ENCODE measurements at places on chromosomes 3 and 15.

DNA sequence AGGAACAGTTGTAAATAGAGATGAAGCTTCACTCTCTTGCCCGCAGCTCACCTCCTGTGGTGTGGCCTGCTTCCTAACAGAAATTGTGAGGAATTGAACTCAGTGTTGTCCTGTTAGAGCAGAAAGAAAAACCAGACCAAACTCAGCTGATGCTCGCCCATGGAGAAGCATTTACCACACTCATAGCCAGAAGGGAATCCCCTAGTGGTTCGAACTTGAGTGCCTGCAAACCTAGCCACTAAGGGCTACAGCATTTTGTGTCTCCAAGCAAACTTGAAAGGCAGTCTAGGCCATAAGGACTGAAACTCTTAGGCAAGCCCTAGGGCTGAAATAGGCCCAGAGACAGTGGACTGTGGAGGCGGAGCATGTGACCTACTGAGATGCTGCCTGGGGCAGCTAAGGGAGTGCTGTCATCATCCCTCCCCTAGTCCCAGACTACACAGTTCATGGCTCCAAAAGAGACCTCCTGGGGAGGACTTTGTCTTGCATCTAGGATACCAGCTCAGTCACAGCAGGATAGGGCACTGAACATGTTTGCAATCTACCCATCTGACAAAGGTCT lies 44.5 kb upstream of the MCTP2 start:
- DNase-seq, result no peak

DNA sequence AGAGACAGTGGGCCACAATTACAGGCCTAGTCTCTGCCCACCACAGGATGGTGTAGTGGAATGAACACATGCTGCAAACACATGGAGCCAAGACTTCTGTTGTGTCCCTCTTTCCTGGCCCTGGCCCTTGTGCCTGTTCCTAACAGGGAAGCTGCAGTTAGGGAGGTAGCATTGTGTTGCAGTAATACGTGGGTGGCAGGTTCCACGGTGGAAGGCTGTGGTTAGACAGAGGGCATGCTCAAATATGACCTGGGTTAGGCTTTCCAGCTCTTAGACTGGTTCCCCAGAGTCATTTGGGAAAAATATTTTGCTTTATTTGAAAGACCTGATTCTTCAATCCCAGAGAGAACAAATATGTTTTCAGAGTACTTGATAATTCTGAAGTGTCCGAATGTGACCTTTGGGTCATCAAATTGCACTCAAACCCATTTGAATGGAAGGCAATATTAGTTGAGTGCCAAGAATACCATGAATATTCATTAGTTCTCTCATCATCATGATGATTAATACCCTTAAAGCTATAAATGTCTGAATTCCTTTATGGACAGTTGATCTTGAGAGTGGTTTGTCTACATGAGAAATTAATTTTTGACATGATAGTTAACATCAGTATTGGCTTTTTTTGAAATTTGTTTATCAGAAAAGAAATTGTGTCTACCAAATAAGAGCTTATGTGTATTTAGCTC lies 28.5 kb downstream of the PLAAT1 start:
- no peak for DNase-seq

DNA sequence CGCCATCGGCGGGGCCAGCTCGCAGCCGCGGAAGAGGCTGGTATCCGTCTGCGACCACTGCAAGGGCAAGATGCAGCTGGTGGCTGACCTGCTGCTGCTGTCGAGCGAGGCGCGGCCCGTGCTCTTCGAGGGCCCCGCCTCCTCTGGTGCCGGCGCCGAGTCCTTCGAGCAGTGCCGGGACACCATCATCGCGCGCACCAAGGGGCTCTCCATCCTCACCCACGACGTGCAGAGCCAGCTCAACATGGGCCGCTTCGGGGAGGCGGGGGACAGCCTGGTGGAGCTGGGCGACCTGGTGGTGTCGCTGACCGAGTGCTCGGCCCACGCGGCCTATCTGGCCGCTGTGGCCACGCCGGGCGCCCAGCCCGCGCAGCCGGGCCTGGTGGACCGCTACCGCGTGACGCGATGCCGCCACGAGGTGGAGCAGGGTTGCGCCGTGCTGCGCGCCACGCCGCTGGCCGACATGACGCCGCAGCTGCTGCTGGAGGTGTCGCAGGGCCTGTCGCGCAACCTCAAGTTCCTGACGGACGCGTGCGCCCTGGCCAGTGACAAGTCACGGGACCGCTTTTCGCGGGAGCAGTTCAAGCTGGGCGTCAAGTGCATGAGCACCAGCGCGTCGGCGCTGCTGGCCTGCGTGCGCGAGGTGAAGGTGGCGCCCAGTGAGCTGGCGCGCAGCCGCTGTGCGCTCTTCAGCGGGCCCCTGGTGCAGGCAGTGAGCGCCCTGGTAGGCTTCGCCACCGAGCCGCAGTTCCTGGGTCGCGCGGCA lies 1.8 kb downstream of the TLNRD1 start:
- DNase-seq, result peak; percentile 35

DNA sequence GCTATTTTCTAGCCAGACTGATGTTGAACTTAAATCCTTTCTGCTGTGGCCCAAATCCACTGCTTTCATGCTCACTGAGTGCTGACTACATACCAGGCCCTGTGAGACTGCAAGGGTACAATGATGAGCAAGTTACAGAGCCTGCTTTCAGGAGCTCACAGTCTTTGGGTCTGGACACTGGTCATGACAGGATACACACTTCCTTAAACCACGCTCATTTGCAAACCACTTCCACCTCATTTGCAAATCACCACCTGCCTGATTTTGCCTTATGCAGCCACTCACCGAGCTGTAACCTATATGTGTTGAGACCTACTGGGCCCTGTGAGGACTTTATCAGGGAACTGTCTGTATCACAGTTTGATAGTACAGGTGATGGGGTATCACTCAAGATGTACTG lies 50.2 kb upstream of the LRRC58 start:
- DNase-seq, result no peak

- DNase-seq, result no peak
Observed at GRCh38 chr3:149489060-149489690, 14.7 kb downstream of the TM4SF4 start.

DNA sequence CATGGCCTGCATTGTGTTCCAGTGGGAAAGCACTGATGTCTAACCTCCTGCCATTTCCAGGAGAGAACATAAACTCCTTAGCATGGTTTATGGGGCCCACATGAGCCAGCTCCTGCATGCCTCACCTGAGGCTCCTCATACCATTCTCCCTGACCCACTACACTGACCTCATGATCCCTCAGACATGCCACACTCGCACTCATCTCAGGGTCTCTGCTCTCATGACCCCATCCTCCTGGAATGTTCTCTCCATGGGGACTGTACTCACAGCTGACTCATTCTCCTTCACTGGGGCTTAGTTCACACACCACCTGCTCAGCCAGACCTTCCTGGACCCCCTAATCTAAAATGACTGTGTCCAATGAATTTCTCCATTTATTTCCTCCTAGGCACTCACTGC lies 4.0 kb upstream of the LMCD1 start:
- DNase-seq, result no peak

- DNase-seq, result no peak
Observed at GRCh38 chr3:188432802-188433520, 279.0 kb downstream of the LPP start.

DNA sequence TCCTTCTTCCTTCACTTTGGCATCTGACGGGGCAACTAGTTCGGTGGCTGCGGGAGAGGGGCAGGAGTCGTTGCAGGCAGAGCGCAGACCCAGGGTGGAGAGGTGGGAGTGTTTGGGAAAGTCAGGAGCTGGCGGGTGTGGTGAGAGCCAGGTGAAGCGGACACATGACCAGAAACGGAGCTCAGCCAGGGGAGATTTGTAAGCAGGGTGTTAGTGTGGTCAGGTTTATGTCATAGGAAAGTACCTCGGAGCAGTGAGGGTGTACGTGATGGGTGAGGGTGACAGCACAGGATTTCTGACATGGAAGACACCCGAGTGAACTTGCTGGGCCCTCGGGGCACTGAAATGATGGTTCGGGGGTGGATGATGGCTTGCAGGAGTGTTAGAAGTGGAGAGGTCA lies 247.4 kb upstream of the TPM1 start:
- no peak for DNase-seq
